Panc1 (cell line): ENCODE measurements at places on chromosomes 12 and 14. TPM values are rescaled to one million over a fixed set of nuclear protein-coding genes. Genes with fewer than 3 reads are reported as not detected.

The CD27 gene
- total RNA-seq: 0.23 TPM

The TAS2R9 gene
- not detected for total RNA-seq

The VDR gene
- 3.0 TPM for total RNA-seq

The SPSB2 gene
- total RNA-seq: 11.6 TPM

The ACOT6 gene
- total RNA-seq: not detected

GRCh38 chr12:10276774-10277173 lies 30.9 kb upstream of the KLRD1 start:
- H3K27ac ChIP-seq: no peak overlapping the region
- no peak overlapping the region for H3K4me3 ChIP-seq
- no peaks in the 10 kb centered on the region for H3K36me3 ChIP-seq
- no peaks in the 10 kb centered on the region for H3K4me1 ChIP-seq
- no peak for DNase-seq

DNA sequence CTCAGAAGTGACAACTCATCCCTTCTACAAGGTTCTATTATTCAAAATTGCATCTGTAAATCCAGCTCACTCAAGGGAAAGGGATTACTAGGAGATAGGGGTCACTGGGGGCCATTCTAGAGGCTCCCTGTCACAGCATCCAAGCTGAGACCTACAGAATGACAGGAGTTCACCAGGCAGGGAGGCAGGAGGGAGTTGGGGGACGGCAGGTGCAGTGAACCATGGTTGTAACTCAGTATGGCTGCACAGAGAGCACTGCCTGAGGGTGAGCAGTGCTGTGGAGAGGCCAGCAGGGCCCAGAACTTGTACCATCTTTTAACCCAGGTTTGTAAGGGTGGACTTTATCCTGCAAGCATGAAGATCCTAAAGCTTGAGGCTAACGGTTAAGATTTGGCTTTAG lies 37.9 kb upstream of the SINHCAF start:
- H3K27ac ChIP-seq: no peak overlapping the region
- peaks cover 13% of the 10 kb centered on the region for H3K4me1 ChIP-seq
- DNase-seq: no peak
- no peaks in the 10 kb centered on the region for H3K27me3 ChIP-seq
- no peaks in the 10 kb centered on the region for H3K36me3 ChIP-seq
- no peak overlapping the region for H3K4me3 ChIP-seq

GRCh38 chr12:92079054-92079385 lies 66.6 kb downstream of the BTG1 start:
- H3K4me3 ChIP-seq: no peak overlapping the region
- no peak for DNase-seq
- H3K4me1 ChIP-seq: peaks cover 21% of the 10 kb centered on the region
- H3K27ac ChIP-seq: peak overlapping the region; percentile 49

DNA sequence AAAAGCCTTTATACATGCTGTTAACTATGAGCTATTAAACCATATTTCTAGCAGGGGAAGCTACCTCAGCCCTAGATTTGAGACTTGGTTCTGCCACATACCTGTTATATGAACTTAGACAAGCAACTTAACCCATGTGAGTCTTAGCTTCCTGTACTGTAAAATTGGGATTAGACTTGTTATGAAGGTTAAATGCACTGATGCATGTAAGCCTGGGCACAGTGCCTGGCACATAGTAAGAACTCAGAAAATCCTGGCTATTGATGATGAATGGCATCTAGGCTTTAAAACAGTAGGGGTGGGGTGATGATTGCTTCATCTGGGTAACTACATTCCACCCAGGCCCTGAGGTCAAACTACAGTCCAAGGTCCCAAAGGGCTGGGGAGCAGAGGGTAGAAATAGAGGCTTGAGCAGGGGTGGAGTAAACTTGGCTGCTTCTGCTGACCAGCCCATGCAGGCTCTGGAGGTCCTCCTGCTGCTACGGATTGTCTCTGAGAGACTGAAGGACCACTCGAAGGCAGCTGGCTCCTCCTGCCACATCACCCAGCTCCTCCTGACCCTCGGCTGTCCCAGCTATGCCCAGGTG lies 11.3 kb downstream of the ESPL1 start:
- H3K36me3 ChIP-seq: peaks cover 23% of the 10 kb centered on the region
- no peak overlapping the region for H3K27ac ChIP-seq
- H3K27me3 ChIP-seq: no peaks in the 10 kb centered on the region
- no peak overlapping the region for H3K4me3 ChIP-seq
- DNase-seq: no peak

GRCh38 chr12:89927226-89927698 lies 218.6 kb upstream of the ATP2B1 start:
- H3K36me3 ChIP-seq: no peaks in the 10 kb centered on the region
- H3K4me1 ChIP-seq: no peaks in the 10 kb centered on the region
- no peak overlapping the region for H3K4me3 ChIP-seq
- no peak overlapping the region for H3K27ac ChIP-seq
- no peaks in the 10 kb centered on the region for H3K27me3 ChIP-seq

- H3K36me3 ChIP-seq: no peaks in the 10 kb centered on the region
- no peaks in the 10 kb centered on the region for H3K27me3 ChIP-seq
- no peak overlapping the region for H3K4me3 ChIP-seq
- H3K4me1 ChIP-seq: no peaks in the 10 kb centered on the region
- DNase-seq: no peak
Measured at GRCh38 chr12:19095756-19096480, 33.6 kb upstream of the PLEKHA5 start.

DNA sequence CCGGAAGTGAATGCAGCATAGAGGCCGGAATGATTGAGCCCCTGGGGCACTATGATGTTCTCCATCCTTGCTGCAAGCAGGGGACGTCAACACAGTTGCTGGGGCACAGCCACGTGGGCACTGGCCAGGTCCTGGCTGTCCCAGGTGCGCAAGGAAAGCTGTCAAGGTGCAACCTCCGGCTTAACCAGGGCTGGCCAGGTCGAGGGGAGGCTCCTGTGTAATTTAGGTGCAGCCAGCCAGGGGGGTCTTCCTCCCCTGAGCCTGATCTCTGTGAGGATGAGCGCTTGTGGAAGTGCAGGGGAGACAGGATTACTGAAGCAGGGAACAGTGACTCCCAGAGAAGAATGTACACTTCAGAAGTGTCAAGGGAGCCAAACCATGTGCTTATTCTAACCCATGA lies 852.8 kb upstream of the TMEM132C start:
- no peak for DNase-seq
- H3K36me3 ChIP-seq: no peaks in the 10 kb centered on the region
- H3K4me1 ChIP-seq: no peaks in the 10 kb centered on the region

GRCh38 chr12:78698747-78699146 lies 165.8 kb upstream of the SYT1 start:
- no peak overlapping the region for H3K27ac ChIP-seq
- H3K4me3 ChIP-seq: no peak overlapping the region
- H3K4me1 ChIP-seq: no peaks in the 10 kb centered on the region
- H3K27me3 ChIP-seq: no peaks in the 10 kb centered on the region
